ENCODE measurements at places on chromosomes 1 and 21.

- no peak for DNase-seq
Observed at GRCh38 chr1:64388336-64388735, 81.6 kb upstream of the CACHD1 start.

DNA sequence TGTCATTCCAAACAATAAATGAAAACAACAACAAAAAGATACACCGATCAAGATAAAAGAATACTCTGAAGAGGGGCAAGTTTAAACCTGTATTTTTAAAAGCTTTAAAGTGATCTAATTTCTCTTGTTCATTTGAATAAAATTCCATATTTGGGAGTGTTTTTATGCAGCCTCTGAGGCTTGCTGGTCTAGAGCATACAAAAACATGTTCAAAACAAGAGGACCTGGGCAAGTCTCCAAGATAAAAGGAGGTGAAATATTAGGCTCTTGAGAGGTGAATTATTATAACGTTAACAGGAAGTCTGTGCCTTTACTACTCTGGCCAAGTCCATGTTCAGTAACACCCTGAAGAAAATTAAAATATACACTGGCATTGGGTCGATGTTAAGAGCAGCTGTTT lies 20.1 kb downstream of the URB1 start:
- DNase-seq: no peak

DNA sequence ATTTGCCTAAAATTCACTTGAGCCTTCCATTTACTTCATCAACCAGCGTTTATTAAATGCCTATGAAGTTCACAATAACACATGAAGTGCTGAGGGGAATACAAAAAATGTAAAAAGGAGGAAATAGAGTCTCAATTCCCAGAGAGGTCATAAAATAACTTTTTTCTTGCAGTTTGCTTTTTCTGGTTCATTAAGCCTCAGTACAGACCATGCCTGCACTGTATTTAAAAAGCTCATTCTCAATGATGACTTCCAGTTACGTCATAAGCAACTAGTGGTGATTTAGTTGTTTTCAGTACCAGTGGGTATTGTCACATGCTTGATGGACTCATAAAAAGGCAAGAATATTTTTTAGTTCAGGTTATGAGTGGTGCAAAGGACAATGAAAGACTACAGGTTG lies 160.1 kb upstream of the UBE2U start:
- DNase-seq: no peak

GRCh38 chr1:160580221-160580812 lies 1.0 kb upstream of the CD84 start:
- DNase-seq: no peak

- no peak for DNase-seq
Observed at GRCh38 chr1:111825217-111825616, 69.5 kb downstream of the DDX20 start.

- DNase-seq: no peak
Observed at GRCh38 chr21:36415375-36415774, 30.2 kb downstream of the CHAF1B start.

DNA sequence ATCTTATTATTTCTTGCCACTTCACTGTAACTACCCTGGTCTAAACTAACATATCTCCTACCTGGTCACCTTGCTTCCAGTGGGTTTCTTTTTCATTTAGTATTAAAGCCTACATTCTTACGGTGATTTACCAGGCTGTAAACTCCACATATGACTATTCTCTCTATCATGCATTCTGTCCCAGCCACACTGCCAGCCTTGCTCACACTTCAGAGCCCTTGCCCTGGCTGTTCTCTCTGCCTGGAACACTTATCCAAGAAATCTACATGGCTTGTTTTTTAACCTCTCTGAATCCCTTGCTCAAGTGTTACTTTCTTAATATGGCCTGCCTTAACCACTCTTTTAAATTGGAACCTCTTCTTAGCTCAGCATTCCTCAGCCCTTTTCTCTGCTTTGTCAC lies 212.7 kb downstream of the GPR52 start:
- DNase-seq: no peak

- no peak for DNase-seq
Observed at GRCh38 chr1:61397935-61398334, 315.6 kb downstream of the NFIA start.

DNA sequence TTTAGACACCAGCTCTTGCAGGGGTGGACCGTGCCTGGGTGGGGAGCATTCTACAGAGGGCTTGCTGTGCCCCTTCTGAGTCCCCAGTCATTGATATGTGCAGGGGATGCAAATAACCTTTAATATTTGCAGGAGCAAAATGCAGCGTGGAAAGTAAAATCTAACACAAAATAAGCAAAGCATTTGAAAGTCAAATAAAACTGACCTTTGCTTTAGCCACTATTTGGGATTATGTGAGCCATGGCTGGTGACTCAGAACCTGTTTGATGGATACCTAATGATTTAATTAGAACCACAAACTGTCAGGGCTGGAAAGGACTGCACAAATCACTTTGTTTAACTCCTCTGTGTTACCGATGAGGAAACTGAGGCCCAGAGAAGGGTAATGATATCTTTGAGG lies 377.5 kb downstream of the HHAT start:
- no peak for DNase-seq

GRCh38 chr1:109650609-109651008 lies 5.3 kb upstream of the GSTM4 start:
- no peak for DNase-seq

GRCh38 chr1:2645776-2646175 lies 13.0 kb upstream of the MMEL1 start:
- no peak for DNase-seq

GRCh38 chr1:59089036-59089798 lies 207.7 kb upstream of the FGGY start:
- DNase-seq: no peak

- peak; percentile 35 for DNase-seq
Observed at GRCh38 chr1:27136998-27137542, 17.9 kb downstream of the SLC9A1 start.

DNA sequence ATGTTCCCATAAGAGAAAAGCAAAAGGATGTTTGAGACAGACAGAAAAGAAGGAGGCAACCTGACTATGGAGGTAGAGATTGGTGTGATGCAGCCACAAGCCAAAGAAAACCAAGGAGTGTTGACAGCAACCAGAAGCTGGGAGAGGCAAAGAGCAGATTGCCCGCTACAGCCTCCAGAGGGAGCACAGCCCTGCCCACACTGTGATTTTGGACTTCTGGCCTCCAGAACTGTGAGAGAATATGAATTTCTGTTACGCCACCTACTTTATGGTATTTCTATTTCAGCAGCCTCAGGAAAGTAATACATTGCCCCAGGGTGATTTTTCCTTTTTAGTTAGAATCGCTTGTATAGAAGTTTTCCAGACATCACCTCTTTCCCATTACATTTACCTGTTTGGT lies 28.4 kb downstream of the SLAMF6 start:
- DNase-seq: no peak

- no peak for DNase-seq
Observed at GRCh38 chr1:40820251-40820797, 36.7 kb downstream of the KCNQ4 start.

GRCh38 chr1:63827411-63828321 lies 53.8 kb downstream of the ROR1 start:
- DNase-seq: no peak

DNA sequence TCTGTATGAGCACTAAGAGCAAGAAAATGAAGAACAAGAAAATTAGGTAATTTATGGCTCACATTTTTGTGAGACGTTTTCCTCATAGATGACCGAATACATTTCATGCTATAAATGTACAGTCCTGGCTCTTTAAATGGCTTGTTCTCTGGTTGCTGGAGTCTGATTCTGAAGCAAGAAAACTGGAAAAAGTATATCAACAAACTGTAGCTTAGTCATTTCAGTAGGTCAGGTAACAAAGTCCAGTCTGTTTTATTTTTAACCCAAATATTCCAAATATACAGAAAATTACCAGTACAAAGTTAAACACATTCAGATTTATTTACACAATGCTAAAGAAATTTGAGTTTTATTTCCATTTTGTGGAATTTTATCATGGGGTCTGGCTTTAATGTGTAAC lies 2.5 kb upstream of the MYBPHL start:
- no peak for DNase-seq

DNA sequence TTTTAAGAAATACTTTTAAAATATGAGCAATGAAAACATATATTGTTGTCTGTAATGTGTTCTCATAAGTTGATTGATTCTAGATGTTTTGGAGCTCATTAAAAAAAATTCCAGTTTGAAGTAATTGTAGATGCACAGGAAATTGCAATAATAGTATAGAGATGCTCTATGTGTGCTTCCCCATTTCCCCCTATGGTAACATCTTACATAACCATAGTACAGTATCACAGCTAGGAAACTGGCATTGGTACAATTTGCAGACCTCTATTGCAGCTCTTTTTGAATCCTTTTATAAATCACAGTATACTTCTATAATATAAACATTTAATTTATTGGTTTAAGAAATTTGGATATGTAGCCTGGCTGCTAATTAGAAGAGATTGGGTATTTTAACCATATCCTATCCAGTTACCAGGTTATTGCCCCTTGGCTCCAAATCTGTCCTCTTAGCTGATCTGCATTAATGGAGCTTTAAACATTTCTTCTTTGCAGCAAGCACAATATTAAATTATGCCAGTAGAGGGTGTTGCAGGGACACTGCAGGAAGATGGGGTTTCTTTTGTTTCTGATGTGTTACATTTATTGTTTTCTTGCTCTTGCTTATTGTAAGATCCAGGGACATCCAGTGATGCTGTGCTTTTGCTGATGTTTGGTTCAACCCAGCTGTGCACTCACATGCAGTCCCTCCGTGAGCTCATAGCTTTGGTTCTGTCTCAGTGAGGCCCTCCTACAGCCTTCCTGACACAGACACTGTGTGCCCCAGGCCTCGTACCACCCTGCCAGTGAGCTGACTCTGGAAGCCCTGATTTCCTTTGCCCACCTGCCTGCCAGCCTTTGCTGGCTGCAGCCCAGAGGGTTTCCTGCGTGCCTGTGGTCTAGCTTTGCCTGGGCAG lies 103.3 kb downstream of the RABGAP1L start:
- no peak for DNase-seq

GRCh38 chr1:228457017-228457395 lies 30.2 kb upstream of the RNF187 start:
- DNase-seq: no peak

DNA sequence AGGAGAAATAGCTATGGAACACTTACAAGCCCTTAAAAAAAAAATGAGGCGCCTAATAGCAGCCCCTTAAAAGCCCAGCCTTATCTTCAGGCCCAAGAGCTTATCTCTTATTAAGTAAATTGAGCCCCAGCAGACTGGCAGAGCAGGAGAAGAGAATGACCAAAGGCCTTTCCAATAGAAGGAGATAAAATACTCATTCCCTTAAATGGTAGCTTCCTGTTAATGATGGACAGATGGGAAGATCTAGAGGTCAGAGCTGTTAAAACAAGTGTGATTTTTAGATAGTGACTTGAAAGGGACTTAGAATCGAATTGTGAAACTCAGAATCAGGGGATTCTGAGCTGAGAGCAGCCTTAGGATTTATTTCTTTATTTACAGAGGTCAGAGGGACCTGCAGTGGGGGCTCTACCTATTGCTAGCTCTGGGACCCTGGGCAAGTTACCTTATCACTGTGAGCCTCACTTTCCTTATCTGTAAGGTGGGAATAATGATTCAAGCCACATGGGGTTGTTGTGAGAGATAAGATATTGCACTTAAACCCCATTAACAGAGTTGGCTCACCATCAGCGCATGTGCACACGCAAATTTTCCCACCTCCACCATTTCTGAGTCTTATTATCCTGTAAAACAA lies 101.3 kb upstream of the C8B start:
- no peak for DNase-seq

- DNase-seq: no peak
Observed at GRCh38 chr1:72227667-72228066, 54.7 kb downstream of the NEGR1 start.

DNA sequence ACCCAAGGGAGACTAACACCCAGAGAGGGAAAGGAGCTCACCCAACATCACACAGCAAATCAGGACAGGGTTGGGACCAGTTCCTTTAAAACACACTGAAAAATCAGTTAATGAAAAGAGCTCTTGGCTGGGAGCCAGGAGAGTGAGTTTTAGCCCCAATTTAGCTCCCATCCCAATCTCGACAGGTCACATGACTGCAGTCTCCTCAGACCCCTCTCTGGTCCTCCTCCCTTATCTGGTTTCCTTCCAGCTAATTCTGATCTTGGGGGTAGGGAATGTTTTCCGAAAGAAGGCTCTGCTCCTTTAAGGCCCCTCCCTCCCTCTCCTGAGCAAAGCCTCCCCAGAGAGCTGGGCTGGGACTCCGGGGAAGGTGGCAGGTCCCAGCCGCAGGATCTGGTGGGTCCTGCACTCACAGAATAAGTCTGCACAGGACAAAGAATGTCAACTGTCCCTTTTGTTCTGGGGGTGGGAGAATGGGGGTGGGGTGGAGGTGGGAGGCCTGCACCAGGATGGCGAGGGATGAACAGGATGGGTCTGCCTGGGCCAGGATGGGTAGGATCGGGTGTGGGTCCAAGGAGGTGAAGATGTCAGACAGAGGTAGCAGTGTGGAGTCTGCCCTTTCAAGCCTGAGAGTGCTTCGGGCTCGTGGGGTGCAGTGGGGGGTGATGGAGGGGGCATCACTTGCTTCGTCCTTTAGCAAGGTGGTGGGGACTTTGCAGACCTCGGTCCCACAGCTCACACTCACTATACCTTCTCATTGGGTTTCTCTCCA lies 57.3 kb upstream of the SSBP3 start:
- DNase-seq: no peak

- no peak for DNase-seq
Observed at GRCh38 chr1:62040450-62040849, 154.2 kb upstream of the L1TD1 start.

DNA sequence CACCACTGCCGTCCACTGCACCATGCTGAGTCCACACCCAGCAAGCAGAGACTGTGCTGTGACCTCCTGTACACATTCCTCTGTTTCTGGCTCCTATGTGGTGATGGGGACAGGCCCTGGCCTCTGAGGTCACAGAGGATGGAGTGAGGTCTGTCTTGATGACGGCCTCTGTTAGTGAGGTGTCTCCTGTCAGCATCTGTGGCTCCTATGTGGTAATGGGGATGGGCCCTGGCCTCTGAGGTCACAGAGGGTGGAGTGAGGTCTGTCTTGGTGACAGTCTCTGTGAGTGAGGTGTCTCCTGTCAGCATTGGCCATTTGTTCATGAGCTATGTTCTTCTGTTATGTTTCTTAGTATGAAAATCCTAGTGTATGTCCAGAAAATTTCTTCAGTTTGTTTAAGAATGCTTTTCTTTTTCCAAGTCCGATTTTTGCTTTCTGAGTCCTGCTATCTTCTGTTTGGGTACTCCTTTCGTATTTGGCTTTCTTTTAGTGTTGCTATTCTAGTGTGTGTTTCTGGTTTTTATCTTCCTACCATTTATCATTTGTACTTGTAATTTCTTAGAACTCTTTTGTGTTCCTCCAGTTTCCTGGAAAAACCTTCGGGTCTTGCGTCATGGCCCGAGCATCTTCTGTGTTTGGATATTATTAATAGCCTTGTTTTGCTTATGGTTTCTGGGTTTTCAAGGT lies 13.4 kb downstream of the SNAP47 start:
- DNase-seq: no peak

GRCh38 chr1:229368347-229368746 lies 25.5 kb upstream of the CCSAP start:
- DNase-seq: no peak

- no peak for DNase-seq
Observed at GRCh38 chr1:51265618-51266017, 29.5 kb downstream of the RNF11 start.

GRCh38 chr1:26025060-26025459 lies 3.5 kb downstream of the EXTL1 start:
- DNase-seq: no peak

Data from stimulated activated CD4-positive, alpha-beta T cell treated with anti-CD3 and anti-CD28 coated beads, TNF-alpha, amount 100 ng/mL, for 1 hour (primary cell).